Hippocampal formation (tissue), 2 donors: ENCODE measurements at places on chromosomes 2 and 18.

DNA sequence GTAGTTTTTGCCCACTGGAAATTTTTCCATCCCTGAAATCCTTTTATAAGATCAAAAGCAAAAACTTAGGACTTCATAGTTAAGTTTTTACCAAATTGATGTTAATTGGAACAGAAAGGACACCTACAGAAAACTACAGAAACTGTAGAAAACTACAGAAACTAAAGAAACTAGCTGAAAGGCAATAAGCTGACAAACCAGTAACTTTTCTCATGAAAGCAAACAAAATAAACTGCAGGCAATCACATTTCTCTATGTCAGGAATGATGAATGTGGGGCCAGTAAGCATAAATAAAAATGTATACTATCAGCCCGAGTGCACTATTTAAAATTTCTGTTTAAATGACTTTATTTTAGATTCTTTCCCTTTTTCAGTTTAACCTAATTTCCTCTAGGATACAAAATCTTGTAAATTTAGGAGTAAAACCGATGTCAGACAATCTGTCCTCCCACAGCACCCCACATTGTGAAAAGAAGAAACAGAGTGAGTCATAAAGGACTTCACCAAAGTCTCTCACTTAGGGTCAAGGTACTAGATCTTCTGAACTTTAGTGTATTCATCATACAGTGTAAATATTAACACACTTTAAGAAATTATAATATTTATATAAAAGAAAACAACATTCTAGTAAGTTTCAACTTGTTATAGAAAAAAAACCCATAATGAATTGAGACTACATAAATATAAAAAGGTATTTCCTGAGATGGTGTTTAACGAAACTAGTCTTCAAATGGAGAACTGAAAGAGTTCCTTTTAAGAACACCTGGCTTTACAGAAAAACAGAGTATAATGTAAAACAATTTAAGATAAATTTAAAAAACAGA is 46.6 kb downstream of the USP40 start:
- DNase-seq = no peak

DNA sequence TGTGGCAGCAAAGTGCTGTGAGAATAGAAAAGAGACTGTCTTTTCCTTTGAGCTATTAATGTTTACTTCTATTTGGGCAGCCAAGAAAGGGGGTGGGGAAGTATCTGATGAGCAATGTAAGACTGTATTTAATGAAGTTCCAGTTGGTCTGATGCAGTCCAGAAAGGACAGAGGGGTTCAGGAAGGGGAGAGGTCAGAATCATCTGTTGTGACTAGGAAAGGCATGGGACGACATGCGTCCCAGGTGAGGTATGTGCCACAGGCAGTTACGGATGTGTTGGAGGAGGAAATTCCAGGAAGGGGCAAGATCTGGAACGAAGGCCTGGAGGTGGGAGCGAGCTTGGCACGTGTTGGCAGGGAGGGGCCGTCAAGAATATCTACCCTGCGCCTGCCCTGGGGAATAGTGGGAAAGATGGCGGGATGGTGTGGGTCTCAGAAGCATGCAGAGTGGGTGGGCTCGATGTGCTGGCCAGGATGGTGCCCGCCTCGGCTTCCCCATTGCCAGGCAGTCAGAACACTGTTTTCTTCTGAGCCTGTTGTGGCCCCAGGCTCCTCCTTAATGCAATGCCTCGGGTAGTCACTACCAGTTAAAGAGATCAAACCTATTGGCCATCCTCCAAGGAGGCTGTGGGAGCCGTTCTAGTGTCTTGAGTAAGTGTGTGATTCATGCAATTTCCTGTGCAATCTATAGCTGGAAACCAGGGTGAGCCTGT is 57.8 kb upstream of the TXNDC2 start:
- no peak for DNase-seq

- no peak for DNase-seq
Measured at GRCh38 chr2:235596272-235596671, 102.4 kb downstream of the AGAP1 start.

DNA sequence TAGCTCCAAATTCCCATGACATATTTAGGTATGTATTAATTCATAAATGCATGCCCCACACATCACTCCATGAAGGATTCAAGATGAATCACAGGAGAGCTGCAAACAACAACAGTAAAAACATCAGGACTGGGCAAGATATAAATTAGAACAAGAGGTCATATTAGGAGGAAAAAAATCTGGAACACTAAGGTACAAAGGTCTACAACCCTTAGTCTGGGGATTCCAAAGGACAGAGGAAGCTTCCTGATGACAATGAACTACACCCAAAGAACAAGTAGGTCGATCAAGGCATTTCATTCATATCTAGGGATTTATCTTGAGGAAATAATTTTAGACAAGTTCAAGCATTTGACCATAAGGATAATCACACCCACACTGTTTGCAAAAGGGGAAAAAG is 14.5 kb downstream of the VPS4B start:
- no peak for DNase-seq

DNA sequence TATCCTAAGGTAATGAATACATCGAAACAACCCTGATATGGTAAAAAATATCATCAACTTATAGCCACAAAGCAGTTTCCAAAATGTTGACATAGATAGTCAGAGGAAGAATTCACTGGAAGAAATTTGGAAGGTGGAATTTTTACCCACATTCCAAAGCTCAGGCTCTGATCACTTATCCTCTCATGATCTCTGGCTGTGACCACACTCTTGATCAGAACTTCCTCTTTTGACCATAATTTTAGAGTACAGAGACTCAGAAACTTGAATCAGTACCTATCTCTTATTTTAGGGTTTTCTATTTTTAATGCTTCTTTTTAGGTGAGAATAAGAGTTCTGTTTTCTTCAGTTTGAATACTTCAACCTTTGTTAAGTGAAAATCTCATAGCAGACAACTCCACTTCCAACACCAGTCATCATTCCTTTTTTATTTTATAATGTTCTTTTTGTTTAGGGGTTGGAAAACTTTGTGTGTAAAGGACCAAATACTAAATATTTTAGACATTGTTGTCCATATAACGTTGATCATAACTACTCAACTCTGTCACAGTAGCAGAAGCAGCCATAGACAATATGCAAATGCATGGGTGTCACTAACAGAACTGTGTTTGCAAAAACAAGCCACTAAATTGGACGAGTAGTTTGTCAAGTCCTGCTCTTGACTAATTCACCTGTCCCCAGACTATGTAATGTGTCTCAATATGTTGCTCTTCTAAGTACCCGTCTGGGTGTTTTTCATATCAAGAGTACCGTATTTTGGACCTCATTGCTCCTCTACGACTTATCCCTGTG is 891.6 kb upstream of the CRIM1 start:
- no peak for DNase-seq

GRCh38 chr2:235836491-235836911 is 331.7 kb downstream of the GBX2 start:
- DNase-seq = no peak

DNA sequence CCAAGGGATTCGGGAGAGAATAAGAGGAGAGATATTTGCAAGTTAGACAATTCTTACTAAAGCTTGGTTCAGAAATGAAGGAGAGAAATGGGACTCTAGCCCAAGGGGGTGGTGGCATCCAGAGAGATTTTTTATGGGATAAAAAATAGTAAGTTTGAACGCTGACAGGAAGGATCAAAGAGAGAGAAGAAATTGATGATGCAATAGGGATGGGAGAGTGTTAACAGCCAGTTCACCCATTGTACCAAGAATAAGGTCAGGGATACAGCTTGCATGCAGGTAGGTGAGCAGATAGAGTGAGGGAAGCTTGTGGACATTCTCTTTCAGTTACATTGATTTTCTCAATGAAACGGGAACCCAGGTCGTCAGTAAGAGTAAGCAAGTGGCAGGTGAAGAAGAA is 1.2 kb upstream of the ARHGAP25 start:
- DNase-seq = no peak
